DMS79 (cell line): ENCODE measurements at places on chromosomes 7 and 10.

DNA sequence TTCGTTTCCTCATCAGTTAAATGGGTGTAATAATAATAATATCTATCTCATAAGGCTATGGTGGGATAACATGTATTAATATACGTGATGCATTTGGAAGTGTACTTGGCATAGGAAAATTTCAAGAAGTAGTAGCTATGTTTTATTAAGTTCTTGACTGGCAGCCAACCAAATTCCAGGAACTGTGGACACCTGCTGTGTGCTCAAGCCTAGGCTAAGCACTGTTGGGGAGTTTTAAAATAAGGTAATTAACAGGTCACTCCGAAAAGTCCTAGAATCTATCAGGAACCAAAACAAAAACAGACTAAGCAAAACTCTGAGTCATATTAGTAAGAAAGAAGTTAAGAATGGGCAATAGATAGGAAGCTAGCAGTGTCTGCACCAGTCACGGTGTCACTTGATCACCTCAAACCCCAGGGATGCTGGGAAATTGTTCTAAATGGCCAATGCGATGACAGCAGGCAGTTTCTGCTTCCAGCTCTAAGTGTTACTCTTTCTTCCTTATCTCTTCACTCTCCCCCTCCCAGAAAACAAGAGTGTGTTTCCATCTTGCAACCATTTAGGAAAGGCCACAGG lies 92.0 kb upstream of the GDF10 start:
- no peak for DNase-seq

GRCh38 chr7:54179321-54180029 lies 362.7 kb upstream of the VSTM2A start:
- no peak for DNase-seq

DNA sequence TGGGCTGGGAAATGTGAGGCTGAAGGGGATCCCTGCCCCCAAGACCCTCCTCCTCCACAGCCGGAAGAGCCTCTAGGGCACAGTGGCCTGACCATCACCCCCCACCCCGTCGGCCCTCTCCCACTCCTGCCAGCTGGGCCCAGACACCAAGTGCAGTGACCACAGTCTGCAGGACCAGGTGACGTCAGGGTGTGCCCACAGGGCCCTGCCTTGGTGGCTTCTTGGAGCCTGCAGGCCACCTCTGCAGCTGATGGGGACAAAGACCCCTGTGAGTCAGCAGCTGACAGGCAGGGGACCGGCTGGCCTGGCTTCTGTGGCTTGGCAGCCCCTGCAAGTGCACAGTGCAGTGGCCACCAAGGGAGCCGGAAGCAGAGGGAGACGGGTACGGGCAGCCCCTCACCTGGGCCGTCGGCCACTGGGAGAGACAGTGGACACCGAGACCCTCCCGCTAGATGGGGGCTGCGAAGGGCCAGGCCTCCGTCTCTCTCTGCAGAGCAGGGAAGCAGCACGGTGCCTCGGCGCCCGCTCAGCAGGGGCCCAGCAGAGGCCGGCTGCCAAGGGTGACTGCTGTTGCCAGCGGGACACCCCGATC lies 274.6 kb downstream of the ELFN1 start:
- no peak for DNase-seq

GRCh38 chr10:78768876-78769275 lies 299.9 kb upstream of the ZMIZ1 start:
- DNase-seq: no peak

- no peak for DNase-seq
These were observed 236.5 kb upstream of the SEMA3D start for GRCh38 chr7:85423209-85423895.

DNA sequence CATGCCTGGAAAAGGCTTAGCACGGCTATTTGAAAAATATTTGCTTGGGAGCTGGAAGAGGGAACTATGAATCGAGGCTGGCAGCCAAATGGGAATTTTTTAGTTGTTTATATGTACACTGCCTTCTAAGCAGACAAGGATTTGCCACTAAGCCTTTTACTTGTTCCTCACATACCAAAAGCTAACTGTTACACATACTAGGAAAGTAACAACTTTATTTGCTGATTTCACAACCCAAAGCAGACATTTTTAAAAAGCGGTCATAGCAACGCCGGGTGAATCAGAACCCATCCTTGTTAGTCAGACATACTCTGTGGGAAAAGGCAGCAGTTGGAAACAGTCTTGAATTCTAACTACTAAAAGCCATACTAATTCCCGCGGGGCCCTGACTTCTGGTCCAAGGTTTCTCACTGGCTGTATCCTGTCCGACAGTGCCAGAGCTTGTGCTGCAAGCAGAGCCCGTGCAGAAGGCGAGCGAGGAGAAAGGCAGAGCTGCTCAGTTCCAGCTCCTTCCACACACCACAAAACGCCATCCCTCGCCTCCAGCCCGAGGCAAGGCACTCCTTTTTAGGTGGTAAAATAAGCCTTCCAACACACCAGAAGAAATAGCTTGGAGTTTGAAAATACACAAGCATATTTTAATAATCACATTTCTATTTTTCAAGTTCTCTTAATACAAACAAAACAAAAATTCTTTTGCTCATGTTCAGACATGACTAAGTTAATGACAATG lies 89.2 kb downstream of the RNF216 start:
- no peak for DNase-seq

DNA sequence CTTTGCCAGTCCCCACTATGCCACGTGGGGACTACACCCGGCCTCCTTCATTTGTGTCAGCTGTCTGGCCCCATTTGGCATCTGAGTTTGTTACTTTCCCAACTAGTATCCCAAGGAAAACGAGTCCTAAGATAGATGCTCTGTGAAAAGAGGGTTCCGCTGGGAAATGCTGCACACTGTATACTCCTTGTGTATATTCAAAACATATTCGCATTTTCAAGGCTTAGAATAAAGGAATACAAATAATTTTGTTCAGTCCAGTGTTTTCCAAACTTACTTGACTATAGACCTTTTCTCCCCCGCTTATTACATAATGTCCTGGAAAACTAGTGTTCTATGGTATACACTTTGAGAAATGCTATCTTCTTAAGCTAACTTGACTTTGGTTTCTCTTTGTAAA lies 167.8 kb upstream of the IMMP2L start:
- DNase-seq: no peak

DNA sequence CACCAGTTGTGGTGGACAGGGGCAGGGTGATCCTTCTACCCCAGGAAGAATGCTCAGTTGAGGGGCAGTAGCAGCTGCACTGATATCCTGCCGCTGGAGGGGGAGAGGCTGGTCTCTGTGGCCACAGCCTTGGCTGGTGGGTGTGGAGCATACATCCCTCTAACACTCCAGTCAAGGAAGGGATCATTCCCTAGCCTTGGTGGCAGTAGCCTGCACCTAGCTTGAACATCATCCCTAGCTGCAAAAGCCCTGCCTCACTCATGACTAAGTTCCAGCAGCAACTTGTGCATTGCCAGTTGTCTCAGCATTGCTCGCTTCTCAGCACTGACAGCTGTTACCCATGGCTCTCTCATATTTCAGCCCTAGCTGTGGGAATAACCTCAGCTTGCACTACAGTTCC lies 688.9 kb upstream of the POT1 start:
- DNase-seq: no peak

DNA sequence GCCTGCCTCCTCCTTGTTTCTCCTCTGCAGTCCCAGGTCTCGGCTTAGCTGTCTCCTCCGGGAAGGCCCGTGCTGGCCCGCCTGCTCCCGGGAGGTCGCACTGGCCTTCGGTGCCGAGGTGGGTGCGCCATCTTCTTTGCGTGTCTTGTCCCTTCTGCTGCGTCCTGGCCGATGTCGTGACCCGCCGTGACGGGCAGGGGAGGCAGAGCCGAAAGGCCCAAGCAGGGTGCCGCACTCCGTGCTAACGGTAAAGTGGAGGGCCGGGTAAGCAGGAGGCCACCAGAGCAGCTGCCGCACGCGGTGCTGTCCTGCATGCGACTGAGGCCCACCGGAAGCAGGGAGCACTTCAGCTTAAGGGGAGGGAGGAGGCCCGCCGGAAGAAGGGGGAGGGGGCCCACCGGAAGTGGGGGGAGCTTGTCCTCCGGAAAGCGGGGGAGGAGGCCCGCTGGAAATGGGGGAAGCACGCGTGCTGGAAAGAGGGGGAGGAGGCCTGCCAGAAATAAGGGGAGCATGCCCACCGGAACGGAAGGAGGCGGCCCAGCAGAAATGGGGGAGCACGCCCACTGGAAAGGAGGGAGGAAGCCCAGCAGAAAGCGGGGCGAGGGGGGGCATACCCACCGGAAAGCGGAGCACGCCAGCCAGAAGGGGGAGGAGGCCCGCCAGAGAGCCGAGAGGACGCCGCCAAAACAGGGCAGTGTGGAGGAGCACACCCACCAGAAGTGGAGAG lies 71.4 kb downstream of the PROSER2 start:
- DNase-seq: no peak

DNA sequence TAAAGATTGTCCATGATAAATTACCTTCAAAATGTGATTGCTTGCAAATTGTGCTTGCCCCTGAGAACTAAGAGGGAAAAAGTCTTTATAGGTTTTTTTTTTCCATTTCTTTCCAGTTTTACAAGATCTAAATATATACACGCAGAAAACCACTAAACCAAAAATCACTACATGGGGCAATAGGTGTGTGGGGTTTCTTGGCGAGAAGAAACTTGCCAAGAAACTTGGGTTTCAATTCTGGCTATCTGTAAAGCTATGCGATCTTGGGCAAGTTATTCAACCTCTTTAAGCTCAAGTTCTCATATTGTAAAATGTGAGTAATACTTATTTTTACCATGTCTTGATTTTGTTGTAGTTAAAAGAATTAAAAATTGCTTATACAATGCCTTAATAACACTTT lies 17.0 kb downstream of the CUBN start:
- DNase-seq: no peak

DNA sequence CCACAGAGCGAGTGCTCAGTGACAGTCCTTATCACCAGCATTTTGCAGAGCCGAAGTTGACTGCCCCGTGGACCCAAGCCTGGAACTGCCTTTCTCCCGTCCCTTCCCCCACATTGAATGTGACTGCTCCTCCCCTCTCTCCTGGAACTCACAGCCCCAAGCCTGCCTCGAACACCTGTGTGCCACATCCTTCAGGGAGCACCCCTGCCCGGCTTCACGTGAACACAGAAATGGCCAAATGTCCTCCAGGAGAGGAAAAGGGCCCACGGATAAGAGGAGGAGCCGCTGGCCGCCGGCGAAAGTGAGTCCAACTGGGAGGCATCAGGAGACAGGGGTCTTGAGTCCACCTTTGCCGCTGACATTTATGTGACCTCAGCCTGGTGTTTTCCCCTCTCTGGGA lies 16.2 kb downstream of the STX1A start:
- no peak for DNase-seq

DNA sequence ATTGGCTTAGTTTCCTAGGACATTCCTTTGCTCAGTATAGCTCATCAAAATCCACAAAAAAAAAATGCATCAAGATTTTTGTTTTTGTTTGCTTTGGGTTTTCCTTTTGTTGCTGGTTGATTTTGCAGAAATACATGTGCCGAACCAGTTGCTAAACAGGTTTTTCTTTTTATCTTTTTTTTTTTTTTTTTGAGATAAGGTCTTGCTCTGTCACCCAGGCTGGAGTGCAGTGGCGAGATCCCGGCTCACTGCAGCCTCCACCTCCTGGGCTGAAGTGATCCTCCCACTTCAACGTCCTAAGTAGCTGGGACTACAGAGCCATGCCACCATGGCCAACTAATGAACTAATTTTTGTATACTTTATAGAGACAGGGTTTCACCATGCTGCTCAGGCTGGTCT lies 8.3 kb downstream of the CSTF2T start:
- DNase-seq: no peak

DNA sequence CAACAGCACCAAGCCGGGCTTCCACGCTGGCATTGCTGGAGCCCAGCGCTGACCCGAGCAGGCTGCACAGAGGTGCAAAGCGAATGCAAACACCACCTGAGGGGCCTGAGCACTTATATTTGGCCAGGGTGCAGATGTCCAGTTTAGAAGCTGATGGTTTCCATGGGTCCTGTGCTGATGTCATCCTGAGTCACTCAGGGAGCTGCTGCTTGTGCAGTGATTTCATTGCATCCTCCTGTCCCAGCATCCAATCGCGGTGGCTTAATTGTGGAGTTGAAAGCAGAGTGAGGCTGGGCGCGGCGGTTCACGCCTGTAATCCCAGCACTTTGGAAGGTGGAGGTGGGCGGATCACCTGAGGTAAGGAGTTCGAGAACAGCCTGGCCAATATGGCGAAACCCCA lies 410.2 kb upstream of the KLF6 start:
- DNase-seq: no peak

GRCh38 chr10:62699148-62699547 lies 105.4 kb upstream of the ADO start:
- DNase-seq: no peak

DNA sequence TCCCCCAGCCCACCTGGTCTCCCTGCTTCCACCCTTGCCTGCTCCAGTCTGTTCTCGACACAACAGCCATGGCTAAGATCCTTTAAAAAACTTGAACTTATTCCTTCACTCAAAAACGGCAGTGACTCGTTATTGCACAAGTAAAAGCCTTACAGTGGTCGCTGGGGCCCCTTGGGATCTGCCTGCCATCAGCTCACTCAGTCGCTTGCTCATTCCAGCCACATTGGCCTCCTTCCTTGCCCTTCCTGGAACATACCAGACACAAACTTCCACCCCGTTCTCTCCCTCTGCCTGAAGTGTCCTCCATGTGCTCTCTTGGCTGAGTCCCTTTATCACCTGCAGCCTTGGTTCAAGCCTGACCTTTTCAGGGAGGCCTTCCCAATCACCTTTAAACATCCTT lies 4.7 kb downstream of the CCNY start:
- DNase-seq: no peak

GRCh38 chr10:128130051-128130450 lies 3.8 kb upstream of the MKI67 start:
- no peak for DNase-seq

GRCh38 chr10:7872041-7872442 lies 53.7 kb downstream of the TAF3 start:
- no peak for DNase-seq

DNA sequence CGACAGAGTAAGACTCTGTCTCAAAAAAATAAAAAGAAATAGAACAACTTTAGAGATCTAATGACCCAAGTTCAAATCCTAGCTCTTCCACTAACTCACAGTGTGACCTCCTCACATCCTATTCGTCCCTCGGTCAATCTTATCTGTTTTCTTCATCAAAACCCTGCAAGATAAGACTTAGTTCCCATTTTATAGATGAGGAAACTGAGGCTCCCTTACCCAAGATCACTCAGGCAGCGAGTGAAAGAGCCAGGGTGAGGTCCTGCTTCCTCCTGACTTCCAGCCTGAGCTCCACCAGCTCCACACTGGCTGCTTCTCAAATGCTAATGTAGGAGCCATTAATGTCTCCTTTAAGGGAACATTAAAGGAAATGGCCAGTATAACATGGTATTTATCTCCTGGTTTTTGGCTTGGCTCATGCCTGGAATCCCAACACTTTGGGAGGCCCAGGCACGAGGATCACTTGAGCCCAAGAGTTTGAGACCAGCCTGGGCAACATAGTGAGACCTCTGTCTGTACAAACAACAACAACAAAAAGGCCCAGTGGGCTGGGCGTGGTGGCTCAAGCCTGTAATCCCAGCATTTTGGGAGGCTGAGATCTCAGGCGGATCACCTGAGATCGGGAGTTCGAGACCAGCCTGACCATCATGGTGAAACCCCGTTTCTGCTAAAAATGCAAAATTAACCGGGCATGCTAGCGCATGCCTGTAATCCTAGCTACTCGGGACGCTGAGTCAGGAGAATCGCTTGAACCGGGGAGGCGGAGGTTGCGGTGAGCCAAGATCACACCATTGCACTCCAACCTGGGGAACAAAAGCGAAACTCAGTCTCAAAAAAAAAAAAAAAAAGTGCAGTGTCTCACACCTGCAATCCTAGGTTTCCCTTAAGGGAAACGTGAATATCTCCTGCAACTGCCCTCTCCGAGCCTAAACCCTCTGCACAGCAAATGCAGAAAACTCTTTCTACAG lies 3.4 kb upstream of the RHBDD2 start:
- DNase-seq: no peak

GRCh38 chr10:27366769-27367168 lies 126.2 kb upstream of the ACBD5 start:
- DNase-seq: no peak

- no peak for DNase-seq
These were observed 152.4 kb downstream of the IMMP2L start for GRCh38 chr7:111409714-111410422.
